ENCODE measurements at places on chromosomes 7 and 10. TPM values are rescaled to one million over a fixed set of nuclear protein-coding genes. Genes with fewer than 3 reads are reported as not detected.

Gene AMPH
- 11.4 TPM for polyA plus RNA-seq

Gene DNA2
- polyA plus RNA-seq: 19.4 TPM

Gene FRAT1
- 2.5 TPM for polyA plus RNA-seq

Gene C10orf105
- 0.42 TPM for polyA plus RNA-seq

Gene GIMAP8
- 25.3 TPM for polyA plus RNA-seq

Gene PDGFA
- polyA plus RNA-seq: 40.8 TPM

Gene NXPH1
- 0.10 TPM for polyA plus RNA-seq
